ENCODE measurements at places on chromosomes 2 and 18.

GRCh38 chr2:227576812-227577211 is 21.9 kb upstream of the SCYGR2 start:
- no peak for DNase-seq

DNA sequence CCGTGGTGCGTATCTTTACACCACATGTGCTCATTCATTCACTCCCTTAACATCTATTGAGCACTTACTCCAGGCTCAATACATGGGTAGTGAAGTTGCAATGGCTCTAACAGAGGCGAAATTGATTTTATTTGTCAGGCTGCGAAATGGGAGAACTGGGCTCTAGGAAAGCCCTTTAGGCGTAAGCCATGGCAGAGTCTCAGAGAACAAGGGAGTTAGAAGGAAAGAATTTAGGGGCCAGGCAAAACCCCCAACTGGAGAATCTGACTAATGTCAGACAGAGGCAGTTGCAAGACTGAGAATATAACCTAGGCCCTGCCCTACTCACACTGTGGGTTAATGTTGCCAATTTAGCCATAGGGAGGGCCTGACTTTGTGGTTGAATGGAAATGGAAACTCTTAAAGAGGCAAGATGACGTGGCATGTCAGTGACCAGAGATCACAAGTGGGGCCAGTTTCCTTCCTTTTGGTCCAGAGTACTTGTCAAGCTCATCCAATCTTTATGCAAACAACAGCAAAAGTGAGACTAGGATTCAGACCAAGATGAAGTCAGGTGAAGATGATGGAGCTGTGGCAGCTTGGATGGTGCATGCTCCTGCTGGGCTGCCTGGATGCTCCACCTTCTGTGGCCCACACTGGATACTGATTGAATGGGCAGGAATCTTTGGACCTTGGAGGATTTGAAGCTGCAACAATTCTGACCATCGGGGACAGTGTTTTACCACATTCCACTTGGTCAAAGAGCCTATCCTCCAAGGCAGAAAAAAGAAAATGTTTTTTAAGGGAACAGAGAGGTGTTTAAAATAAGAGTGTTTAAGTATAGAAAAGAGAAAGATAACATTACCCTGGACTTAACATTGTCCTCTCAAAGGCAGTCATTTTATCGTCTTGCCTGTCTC is 92.2 kb downstream of the CAPN13 start:
- no peak for DNase-seq

DNA sequence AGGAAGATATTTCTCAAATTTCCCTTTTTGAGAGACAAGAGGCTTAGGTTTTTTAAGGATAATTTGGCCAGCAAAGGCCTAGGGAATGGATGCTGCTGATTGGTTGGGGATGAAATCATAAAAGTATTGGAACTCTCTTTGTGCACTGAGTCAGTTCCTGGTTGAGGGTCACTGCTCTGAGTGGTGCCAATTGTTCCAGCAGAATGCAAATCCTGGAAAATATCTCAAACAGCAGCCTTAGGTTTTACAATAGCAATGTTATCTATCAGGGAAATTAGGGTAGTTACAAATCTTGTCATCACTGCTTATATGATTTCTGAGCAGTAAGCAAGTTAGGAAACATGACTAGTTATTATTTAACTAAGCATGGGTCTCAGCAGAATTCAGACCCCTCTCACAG is 96.2 kb downstream of the RAD51AP2 start:
- DNase-seq = no peak

DNA sequence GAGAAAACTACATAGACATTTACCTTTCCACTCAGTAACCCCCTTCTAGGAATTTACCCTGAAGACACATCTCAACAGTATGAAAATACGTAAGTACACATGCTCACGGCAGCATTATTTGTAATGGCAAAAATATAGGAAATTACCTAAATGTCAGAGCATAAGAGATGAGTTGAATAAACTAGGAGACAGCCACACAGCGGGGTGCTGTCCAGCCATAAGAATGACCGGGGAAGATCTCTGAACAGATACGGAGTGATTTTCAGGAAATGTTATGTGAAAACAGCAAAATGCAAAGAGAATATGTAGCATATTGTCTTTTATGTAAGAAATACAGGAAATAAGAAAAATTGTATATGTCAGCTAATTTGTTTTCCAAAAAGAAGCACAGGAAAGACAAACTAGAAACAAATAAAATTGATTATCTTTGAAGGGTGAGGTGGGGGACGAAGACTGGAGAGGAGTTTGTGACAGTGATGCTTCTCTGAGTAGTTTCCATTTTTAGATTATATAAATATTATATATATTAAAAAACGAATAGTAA is 195.4 kb downstream of the HAUS1 start:
- no peak for DNase-seq

All from midbrain (tissue), 1 donor.